ENCODE measurements at places on chromosomes 16 and 17. TPM values are rescaled to one million over a fixed set of nuclear protein-coding genes. Genes with fewer than 3 reads are reported as not detected.

DNA sequence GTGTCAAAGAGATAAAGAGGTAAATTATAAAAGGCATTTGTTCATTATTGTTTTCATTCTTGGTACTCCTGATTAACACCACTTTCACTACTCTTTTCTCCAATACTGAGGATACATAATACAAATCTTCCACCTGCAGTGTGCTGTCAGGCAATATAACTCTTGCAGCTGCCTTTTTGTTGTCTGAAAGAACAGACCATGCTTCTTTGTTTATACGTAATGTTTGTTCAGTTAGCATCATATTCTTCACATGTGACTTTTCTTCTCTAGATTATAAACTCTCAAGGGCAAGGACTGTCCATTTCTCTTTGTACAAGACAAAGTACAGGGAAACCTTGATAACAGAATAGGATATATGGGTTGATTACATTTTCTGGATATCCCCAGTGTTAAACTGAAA, 14.2 kb upstream of the ABCC11 start:
- DNase-seq: no peak

- DNase-seq: no peak
Measured at GRCh38 chr16:27720731-27721530, 171.0 kb downstream of the KATNIP start.

DNA sequence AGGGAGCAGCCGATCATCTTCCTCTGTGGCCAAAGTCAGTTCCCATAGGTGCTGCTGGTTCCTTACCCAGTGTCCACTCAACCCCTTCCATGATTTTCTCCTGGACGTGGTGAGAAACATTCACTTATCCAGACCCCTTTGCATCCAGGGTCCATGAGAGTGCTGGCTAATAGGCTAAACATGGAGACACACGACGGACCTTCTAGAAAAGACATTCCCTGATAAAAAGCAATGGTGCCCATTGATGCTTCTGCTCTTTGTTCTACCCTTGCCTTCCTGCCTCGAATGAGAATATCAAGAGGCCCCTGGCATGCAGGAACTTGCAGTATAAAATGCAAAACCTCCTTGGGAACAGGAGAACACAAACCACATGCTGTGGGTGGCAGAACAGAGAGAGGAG, 2.3 kb downstream of the TEKT5 start:
- no peak for DNase-seq

GRCh38 chr16:19240494-19240893, 45.0 kb upstream of the CLEC19A start:
- no peak for DNase-seq

DNA sequence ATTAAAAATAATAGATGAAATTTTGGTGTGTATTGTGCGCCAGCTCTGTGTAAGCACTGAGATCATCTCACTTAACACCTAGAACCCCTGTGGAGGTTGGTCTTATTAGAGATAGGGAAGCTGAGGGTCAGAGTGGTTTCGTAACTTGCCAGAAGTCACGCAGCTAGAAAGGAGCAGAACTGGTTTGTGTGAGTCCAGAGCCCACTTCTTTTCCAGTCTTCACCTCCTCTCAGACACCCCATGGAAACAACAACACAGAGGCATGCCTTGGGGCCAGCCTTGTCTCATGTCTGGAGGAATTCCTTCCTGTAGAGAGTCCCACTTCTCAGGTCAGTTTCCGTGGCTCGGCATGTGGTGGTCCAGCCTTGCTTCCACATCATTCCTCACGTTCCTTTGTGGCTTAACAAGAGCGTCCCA, 16.5 kb downstream of the YPEL2 start:
- no peak for DNase-seq

DNA sequence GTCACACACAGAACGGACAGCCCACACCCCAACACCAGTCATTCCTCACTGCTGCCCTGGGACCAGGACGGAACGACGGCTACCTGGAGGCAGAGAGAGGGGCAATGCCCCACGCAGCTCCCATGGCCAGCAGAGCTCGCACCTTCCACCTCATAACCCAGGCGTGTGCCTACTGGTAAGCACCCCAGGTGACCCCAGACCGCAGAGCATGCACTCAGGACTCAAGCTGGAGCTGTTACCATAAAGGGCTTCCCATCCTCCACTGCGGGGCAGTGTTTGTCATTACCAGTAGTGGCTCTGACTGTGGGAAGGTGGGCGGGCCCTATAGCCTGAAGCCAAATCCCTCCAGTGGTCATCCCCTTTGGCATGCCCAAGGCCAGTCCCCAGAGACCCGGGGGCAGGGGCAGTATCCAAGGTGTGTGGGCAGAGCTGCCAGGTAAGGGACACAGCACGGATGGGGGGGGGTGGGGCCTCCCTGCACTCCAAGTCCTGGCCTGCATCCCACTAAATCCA, 4.7 kb upstream of the BCAR1 start:
- DNase-seq: no peak

DNA sequence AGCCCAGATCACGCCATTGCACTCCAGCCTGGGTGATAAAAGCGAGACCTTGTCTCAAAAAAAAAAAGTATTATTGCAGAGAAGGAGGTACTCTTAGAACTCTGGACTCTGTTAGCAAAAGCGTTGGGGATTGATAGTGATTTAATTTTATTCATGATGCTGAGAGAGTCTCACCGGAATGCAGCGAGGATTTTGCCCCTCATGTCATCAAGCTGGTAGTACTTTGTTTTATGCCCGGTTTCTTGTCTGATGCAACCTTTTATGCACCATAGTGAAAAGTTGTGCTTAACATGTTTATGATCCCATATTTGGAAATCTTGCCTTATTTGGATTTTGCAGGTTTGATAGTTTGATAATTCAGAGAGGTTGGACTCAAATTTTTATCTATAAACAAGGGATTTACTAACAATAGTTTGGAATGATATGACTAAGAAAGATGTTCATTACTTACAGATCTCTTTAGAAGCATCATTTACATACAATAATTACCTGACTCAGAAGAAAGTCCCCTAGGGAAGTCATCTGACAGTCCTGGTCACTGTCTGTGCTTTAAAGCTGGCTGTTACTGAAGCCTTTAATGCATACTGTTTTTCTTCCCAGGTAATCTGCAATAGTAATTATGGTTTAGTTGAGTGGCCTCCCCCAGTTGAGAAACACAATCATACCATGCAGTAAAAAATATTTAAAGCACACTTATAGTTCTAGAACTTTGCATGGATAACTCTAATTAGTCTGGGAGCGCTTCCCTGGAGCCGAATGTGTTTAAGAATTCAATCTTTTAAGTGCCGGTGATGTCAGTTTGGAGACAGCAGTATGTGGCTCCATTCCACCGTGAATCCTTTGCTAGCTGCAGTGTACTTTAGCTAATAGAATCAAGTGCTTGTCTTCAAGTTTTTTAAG, 120.9 kb downstream of the PRKCA start:
- DNase-seq: peak; percentile 15

GRCh38 chr17:79978548-79978855, 57.2 kb downstream of the TBC1D16 start:
- no peak for DNase-seq

DNA sequence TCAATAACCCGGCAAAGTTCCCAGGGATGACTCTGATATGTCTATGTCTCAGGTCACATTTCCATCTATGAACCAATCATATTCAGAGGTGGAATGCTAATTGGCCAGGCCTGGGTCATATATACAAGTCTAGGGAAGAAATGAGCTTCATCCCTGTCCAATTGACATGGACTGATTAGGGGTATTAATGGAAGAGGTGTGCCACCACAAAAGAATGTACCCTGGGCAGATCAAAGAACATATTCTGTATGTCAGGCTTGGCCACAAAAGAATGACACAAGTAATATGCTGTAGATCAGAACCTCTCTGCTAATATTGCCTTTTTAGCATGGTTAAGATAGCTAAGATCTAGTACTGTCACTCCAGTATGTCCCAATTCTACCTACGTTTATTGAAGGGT, 6.7 kb downstream of the SLC35G3 start:
- DNase-seq: no peak

- DNase-seq: no peak
Measured at GRCh38 chr16:31114468-31114867, 3.0 kb upstream of the KAT8 start.

DNA sequence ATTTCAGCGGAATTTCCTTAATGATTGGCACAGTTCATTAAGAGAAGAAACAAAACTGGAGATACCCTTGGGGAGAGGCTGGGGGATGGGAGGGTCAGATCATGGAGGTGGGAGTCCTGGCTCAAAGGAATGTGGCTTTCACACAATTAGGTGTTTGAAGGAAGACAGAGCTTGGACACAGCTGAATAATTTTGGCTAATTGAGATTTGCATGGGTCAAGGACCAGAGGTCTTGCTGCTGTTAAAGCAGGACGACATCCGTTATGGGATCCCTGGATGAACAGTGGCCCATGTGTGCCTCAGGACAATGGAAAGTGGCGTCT, 160.3 kb downstream of the HS3ST3B1 start:
- DNase-seq: no peak

DNA sequence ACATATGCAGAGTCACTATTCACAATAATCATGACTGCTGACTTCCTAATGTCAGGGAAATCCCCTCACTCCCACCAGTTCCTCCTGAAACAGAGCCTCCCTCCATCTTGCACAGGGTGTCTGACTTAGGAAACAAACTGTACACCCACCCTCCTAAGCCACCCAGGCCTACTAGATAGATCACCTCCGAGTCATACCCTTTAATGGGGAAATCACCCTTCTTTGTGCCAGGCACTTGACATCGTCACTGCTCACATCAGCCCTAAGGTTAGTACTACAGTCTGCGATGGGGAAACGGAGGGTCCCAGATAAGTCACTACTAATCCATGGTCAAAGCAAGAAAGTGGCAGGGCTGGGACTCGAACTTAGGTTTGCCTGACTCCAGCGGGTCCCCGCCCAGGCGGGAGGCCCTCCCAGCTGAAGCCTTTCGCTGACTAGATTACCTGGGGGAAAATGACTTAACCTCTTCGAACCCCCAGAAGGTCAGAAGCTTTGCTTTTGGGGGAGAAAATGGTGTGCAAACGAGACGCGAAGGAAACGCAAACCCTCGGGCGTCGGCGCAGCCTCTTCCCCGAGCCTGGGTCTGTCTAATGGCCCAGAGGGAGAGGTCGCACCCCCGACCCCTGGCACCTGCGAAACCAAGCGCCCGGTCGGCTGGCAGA, 3.4 kb upstream of the MLLT6 start:
- peak; percentile 62 for DNase-seq

GRCh38 chr17:56284482-56284881, 131.2 kb downstream of the ANKFN1 start:
- no peak for DNase-seq

DNA sequence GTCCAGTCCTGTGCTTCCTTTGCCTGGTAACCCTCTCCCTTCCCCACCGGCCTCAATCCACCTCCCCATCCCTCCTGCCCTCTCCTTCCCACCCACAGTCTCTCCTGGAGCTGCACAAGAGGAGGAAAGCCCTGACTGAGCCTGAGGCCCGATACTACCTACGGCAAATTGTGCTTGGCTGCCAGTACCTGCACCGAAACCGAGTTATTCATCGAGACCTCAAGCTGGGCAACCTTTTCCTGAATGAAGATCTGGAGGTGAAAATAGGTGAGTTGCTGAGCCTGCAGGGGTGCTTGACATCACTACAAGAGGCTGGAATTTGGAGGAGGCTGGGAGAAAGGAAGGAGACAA, 1.3 kb downstream of the PLK1 start:
- DNase-seq: no peak

- DNase-seq: no peak
Measured at GRCh38 chr17:66240013-66240412, 10.8 kb upstream of the APOH start.

DNA sequence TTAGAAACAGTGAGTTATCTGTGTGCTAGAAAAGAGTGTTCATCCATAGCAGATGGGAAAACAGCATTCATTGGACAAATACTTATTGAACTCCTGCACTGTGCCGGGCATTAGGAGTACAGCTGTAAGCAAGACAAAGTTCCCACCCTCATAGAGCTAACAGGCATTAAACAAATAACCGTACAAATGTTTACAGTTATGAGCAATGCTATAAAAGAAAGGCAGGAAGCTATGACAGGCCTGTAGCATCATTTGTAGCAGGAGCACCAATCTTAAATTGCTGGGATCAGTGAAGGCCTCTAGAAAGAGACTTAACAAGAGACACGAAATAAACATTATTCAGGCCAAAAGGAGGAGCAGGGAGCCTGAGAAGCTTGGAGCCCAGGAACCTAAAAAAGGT, 15.6 kb downstream of the SDR42E1 start:
- DNase-seq: peak; percentile 64

DNA sequence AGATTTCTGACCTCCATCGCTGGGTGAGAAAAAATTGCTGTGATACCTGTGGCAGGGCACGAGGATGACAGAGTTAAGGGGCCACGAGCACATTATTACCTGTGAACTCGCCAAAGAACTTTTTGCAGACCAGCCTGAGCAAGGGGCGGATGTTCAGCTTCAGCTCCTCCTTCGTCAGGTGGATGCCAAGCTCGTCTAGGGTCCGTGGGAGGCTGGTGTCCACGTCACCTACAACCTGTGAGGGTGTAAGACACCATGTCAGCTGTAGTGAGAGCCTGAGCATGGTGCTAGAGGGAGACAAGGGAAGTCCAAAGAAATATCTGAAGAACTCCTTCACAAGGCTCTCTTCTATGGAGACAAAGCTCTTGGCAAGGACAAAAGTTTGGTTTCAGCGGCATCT, 17.1 kb downstream of the HIGD1B start:
- no peak for DNase-seq

DNA sequence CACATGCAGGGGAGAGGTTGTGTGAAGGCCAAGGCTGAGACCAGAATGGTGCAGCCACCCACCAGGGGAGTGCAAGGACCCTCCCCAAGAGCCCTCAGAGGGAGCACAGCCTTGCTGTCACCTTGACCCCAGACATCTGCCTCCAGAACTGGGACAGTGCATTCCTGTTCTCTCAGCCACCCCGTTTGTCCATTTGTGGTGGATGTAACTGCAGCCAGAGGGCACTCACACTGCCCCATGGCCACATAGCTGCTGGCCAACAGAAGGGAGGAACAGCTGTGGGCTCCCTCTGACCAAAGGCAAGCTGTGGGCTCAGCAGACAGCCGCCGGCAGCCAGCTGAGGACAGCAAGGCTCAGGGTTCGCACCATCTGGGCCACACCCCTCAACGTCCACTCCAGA, 49.8 kb upstream of the KLHDC4 start:
- no peak for DNase-seq

GRCh38 chr16:77881355-77882030, 93.1 kb downstream of the VAT1L start:
- no peak for DNase-seq

- no peak for DNase-seq
Measured at GRCh38 chr16:86133377-86133776, 234.4 kb downstream of the IRF8 start.

Gene SPIRE2
- 1.1 TPM for total RNA-seq

Gene AIPL1
- not detected for total RNA-seq

Gene SMIM36
- total RNA-seq: not detected

Gene ITGAD
- not detected for total RNA-seq

Gene RPUSD1
- 19.5 TPM for total RNA-seq

Gene FBXO39
- total RNA-seq: not detected
